ENCODE measurements at places on chromosomes 1 and 21.
A peak's percentile ranks its signal among the peaks of the same experiment; 100 is the strongest.

DNA sequence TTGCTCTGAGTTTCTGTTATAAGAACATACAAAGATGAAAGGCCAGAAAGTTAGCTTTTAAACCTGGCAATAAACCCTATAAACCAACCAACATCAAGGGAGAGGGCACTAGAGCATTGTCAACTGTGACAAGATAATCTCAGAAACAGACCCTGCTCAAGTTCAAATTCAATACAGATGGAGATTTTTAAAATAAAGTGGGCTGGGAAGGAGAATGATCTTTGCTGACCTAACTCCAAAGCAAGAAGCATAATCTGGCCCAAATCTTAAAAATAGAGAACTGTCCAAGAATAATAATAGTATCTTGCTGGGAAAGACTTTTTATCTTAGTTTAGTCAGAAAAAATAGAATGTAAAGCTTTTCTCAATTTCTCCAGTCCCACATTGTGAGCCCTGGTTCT, 485.5 kb downstream of the DISC1 start:
- DNase-seq: no peak

DNA sequence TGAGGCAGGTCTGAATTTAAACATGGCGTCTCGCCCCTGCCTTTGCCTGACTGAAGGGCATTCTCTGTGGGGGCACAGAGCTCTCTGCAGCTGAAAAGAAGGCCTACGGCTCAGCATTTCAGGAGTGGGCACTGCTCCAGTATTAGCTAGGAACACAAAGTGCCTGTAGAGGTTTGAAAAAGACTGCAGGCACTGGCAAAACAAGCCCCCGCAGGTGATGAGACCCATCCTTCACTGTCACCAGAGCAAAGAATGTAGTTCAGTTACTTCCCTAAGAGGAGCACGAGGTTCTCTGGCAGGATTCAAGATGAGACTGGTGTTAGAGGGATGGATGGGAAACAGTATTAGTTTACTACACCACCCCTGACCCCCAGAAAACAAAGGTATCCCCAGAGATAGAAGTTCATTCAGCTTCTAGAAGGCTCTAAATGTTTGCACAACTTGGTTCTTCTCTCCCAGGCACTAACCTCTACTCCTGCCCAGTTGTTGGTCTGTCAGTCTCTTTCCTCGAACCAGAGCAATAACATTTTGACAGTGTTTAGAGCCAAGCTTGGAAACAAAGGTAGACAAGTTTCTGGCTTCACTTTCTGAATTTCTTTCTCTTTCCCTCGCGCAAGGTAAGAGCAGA, 101.9 kb upstream of the KCNE2 start:
- DNase-seq: no peak

DNA sequence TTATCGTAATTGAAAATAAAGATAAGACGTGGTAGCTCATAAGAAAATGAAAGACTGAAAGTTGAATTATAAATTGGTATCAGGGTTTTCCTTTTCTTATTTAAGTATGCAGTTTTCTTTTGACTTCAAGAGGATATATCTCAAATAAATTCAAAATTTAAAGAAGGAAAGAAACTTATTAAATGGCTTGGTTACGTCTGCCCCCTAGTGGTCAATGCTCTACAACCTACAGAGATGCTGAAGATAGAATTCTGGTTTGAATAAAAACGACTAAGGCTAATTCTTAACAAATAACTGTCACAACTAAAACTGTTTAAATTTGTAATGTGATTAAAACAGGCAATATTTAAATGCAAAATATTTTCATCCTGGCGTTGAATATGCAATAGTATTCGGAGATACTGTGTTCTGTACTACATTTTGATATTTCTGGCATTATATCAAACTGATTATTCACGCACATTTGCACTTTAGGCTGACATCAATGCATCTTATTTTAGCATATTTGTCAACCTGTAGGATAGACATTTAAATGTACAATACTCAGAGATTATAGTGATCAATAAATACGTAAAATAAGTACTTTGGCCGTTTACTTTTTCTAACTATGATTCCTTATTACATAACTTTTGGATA, 26.8 kb downstream of the IFI44 start:
- peak; percentile 88 for DNase-seq

GRCh38 chr1:13867603-13868002, 167.6 kb downstream of the PRDM2 start:
- DNase-seq: no peak

DNA sequence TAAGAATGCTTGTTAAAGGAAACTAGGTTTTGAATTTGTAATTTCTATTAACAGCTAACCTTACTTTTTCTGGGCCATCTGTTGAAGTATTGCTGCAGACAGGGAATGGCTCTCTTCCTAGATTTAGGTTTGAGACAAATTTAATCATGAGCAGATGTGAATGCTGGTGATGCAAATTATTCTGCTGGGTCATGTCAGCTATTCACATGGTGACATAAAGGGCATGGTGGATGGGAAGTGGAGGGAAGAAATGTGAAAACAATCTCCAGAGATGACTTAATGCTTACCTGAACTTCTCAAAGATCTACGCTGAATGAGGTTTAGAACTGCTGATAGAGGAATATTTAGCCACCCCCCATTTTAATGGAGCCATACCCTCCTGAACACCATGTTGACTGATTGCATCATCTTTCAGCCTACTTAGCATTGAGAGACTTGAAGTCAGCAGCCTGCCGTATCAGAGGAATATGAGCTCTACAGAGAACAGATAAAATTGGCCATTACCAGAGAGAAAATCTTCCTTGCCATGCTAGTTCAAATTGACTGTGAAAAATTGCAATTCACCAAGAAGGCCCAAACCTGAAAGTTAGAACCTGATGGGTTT, 138.8 kb downstream of the HHAT start:
- DNase-seq: no peak

- DNase-seq: no peak
These were observed 40.3 kb downstream of the RGS5 start for GRCh38 chr1:163162381-163162914.

GRCh38 chr1:233668725-233669294, 54.9 kb downstream of the KCNK1 start:
- DNase-seq: no peak

- no peak for DNase-seq
These were observed 79.9 kb upstream of the PLPPR5 start for GRCh38 chr1:99084562-99084961.

GRCh38 chr1:209743145-209743482, 12.7 kb upstream of the TRAF3IP3 start:
- no peak for DNase-seq

GRCh38 chr1:97943354-97943753, 22.5 kb upstream of the DPYD start:
- no peak for DNase-seq

GRCh38 chr1:77476475-77476874, 194.7 kb downstream of the AK5 start:
- no peak for DNase-seq

DNA sequence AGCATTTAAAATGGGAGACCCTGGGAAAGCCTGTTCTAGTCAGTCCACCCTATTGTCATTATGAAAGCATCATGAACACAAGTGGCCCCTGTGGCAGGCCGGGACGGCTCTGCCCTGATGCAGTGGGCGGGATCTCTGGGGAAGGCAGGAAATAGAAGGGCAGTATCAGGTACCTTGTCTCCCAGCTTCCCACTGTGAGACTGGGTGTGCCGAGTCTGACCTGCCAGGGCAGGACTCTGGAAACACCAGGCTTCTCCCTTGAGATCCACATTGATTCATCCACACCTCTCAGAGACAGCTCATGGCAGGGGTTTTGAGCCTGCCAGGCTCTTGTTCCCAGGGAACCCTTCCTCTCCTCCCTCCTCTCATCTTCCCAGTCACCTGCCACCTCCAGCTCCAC, 24.5 kb upstream of the GNPAT start:
- no peak for DNase-seq

DNA sequence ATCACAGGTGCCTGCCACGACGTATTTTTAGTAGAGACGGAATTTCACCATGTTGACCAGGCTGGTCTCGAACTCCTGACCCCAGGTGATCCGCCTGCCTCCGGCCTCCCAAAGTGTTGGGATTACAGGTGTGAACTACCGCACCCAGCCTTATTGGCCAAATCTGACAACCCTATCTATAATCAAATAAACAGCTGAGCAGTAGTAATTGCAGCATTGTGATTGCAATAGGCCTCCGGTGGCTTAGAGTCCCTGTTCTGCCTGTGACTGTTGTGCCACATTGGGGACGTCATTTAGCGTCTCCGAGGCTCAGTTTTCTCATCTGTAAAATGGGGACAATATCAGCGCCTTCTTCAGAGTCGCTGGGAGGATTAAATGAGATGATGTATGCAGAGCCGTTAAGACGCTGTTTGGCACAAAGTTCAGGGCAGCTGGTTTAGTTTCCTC, 569 bp upstream of the CAPN2 start:
- no peak for DNase-seq

DNA sequence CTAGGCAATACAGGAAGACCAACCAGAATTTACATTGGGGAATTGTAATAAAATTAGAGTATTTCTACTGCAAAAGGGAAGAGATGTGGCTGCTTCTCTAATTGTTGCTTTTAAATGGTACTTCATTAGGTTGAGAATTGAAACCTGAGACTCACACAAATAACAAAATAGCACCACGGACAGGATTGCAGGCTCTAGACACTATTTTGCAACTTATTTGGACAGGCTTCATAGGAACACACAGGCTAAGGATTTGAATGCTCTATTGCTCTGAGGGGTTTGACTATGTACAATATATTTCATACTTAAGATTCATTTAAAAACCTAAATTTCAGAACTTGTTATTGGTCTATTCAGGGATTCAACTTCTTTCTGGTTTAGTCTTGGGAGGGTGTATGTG, 79.6 kb downstream of the ATP1B1 start:
- no peak for DNase-seq

- DNase-seq: peak; percentile 52
These were observed 2.1 kb downstream of the SELENBP1 start for GRCh38 chr1:151370211-151370911.

GRCh38 chr1:2978691-2979190, 42.5 kb upstream of the ACTRT2 start:
- no peak for DNase-seq

- no peak for DNase-seq
These were observed 73.6 kb downstream of the SMYD2 start for GRCh38 chr1:214354440-214355148.

DNA sequence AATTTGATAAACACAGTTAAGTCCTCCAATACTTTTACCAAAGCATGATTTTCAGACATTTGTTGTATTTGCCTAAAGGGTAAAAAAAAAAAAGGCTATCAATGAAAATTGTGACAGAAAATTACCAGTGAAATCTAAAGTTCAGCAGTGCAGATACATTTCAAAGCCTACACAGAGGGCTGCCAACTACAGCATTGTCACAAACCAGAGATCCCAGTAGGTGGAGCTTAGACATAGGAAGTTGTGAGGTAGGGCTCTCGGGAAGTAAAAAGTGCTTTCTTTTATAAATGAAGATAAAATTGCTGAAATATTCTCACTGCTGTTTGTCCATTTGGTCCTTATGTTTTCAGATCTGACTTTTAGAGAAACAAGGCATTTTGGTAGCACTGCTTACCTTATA, 123.0 kb downstream of the DYRK1A start:
- no peak for DNase-seq

DNA sequence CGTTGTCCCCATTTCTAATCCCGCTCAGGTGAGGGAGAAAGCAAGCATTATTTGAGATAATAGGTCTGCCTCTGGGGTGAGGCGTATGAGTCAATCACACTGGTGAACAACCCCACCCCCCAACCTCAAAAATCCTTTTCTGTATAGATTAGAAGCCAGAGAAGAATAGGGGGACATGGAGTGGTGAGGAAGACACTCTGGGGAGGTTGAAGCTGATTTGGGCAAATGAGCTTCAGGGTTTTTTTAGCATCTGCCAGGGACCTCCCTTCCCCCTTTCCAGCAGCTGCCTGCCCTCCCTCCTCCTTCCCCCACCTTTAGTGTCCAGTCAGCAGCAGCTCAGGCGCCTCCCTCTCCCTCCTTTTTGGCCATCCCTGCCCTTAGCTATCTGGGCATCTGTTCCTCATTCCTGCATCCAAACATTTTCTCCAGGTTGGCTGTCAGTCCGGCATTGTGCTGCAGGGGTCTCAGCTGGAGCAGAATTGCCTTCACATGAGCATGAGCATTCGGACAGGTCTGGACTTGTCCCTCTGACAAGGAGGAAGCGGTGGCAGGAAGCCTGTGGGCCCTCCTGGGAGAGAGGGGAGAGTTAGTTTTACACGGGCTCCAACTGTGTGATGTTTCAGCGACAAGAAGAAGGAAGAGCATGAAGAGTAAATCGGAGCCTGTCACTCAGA, 30.8 kb upstream of the PTGFRN start:
- no peak for DNase-seq

DNA sequence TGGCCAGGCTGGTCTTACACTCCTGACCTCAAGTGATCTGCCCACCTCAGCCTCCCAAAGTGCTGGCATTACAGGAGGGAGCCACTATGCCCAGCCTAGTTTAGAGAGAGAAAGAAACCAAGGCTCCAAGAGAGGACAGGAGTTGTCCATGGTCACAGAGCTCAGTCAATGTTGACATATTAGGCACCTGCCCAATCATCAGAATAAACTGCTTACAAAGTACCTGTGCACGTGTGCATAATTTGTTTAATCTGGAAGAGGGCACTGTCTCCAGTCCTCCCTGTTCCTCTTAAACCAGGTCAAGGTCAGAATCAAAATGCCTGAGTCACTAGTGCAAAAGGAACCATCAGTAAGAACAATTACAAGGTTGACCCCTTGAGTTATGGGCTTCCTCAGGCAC, 20.3 kb upstream of the MPZL1 start:
- DNase-seq: no peak

DNA sequence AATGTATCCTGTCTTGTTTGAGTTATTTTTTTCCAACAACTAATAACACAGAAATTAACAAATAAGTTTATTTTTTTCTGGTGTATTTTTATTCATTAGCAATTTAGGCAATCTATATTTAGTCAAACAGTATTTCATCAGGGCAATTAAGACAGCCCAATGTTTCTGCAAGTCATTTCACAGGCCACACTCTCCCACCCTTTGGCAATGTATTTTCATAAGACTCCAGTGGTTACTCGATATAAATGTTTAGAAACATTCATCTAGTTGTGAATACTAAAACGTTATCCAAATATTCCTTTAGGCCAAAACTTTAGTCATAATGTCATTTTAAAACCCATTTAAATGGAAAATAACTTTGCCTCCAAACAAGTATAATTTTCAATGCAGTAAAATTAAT, 142.1 kb downstream of the KCNT2 start:
- no peak for DNase-seq

DNA sequence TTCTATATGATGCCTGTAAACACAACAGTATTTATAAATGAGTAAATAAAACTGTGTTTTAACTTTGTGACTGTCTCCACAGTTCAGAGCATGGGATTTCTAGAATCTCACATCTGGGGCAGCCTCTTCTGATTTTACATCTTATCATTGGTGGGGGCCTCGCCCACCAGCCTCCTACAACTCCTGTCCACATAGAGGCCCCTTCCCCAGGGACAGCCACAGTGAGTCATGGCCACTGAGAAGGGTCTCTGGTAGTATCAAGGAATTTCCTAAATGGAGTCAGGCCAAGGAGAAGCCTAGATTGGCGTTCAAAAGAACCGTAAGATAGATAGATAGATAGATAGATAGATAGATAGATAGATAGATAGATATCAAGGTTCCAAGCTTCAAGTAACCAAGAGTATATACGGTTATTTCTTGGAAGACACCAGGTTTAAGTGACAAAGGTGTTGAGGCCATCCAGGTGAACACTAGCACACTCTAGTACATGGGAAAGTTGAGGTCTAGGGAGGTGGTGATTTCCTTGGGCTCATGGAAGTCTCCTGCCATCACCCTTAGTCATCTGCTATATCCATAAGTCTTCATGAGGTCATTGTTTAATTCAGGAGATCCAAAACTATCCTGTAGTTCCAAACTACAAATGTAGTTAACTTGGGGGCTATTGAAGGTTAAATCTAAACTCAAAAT, 121.6 kb downstream of the SYT2 start:
- DNase-seq: no peak
